ENCODE measurements at places on chromosomes 5 and 9.
A peak's percentile ranks its signal among the peaks of the same experiment; 100 is the strongest.

DNA sequence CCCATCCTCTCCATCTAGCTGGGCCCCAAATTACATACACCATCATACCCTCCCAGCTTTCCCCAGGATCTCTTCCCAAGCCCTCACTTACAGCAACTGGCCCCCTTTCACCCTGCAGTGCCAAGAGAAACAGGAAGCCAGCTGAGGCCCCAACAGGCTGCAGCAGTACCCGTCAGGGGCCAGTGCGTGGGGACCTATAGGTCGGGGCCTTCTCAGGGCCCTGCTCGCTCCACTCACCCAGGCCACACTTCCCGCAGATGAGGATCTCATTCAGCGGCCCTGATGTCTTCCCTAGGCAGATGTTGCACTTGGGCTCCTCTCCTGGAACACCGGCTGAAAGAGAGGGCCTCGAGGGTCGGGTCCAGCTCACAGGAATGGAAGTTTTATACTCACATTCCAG is 6.8 kb downstream of the PHF19 start:
- no peak for DNase-seq

- no peak for DNase-seq
Observed at GRCh38 chr5:141211-141610, 49.2 kb downstream of the PLEKHG4B start.

DNA sequence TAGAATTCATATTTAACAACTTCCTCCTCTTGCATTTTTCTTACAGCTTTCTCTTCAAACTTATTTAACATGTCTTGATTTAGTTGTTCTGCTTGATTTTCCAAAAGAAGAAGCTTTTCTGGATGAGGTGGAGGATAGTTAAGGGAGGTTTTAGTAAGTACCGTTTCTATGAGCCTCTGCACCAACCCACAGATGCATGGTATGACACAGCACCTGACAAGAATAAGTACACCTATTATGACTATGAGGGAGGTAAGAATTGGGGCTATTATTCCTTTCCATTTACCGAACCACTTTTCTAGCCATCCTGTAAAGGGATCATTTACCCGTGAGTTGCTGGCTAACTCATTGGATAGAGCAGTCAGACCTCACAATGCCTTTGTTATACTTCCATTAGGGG is 2.5 kb upstream of the HMGCS1 start:
- peak; percentile 47 for DNase-seq

DNA sequence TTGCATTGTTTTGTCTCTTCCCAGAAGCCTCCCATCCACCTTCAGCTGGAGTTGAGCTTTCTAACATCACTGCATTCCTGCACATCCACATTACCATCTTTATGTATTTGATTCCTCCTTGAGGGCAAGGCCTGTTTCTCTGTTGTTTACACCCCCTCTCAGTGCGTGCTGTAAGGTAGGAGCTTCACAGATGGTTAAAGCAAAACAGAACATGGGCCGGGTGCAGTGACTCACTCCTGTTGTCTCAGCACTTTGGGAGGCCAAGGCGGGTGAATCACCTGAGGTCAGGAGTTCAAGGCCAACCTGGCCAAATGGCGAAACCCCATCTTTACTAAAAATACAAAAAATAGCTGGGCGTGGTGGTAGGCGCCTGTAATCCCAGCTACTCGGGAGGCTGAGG is 110.9 kb downstream of the KCNIP1 start:
- DNase-seq, result no peak

DNA sequence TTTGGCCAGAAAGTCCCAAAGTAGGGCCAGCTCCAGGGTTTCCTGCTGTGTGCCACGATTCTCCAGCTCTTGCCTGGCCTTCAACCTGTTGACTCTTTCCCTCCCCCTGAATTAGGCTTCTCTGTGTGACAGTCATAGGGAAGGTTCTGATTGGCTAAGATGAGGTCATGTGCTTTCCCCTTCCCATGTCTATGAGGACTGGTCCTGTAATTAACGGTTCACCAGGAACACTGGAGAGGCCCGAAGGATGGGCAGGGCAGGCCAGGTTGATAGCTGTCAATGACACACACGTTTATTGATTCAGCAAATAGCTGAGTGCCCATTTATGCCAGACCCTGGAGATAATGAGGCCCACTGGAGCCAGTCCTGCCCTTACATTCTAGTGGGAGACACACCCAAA is 9.0 kb upstream of the PRR7 start:
- no peak for DNase-seq

GRCh38 chr5:2393556-2393955 is 357.9 kb downstream of the IRX2 start:
- no peak for DNase-seq

DNA sequence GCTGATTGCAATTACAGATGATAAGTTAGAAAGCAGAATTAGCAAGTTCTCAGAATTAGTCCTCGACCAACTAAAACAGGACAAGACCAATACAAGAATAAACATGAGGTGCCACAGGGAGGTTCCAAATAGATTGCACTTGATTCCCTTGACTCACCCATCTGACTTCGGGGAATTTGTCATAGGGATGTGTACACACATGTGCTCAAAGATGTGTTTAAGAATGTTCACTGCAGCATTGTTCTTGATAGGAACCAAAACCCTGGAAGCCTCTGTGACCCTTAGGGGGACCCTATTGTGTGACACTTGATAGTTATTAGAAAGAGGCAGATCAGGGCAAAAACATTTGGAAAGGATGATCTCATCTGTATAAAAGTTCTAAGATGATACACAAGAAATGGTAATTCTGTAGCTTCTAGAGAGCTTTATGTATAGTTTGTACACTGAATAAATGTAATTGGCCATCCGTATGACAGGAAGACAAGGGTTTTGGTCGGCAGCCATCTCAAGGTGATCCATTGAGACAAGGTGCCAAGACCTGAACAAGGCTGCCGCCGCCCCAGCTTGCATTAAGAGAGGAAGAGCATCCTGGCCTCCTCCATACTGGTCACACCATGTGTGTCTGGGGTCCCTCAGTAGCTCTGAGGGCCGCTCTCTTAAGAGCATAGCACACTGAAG is 48.2 kb upstream of the GARNL3 start:
- no peak for DNase-seq

GRCh38 chr5:93246090-93246855 is 334.7 kb downstream of the NR2F1-AS1 start:
- no peak for DNase-seq

- no peak for DNase-seq
Observed at GRCh38 chr5:13027874-13028273, 916.6 kb downstream of the DNAH5 start.

DNA sequence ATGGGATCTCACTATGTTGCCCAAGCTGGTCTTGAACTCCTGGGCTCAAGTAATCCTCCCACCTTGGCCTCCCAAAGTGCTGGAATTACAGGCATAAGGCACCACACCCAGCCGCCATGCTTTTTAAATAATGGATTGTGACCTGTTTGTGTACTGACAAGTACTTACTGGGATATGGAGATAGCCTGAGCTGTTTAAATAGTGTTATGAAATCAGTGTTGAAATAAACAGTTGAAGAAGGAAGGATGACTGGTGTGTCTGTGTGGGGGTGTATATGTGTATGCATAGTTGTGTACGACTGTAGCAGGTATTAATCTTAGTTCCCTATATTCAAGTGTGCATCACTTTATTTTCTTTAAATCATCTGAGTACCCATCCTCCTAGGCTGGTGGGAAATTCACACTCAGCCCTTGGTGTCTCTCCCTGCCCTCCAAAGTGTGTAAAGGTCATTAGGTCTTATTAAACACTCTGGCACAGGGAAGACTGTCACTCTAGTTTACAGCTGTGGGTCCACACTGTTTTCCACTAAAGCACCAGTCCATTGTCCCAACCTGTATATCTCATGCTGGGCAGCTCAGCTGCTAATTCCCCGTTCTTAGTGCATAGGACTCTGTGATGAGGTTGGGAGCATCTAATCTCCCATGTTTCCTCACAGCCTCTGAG is 91.0 kb downstream of the SNX18 start:
- DNase-seq, result no peak

DNA sequence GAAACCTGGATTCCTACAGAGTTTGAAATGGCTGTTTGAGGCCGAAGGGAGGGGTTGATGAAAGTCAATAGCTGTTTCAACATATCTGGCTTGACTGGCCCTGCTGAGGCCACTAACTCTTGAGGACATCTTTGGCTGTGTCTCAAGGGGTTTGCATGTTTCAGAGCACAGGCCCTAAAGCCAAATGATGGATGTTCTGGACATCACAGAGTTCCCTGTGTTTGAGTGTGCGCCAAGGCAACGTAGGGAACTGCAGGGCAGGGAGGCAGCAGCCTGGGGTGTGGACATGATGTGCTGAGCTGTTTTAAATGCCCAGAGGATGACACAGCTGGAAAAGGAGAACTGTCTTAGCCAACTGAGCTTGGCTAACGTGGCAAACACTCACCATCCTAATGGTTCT is 89.6 kb downstream of the RAPGEF1 start:
- DNase-seq, result no peak

DNA sequence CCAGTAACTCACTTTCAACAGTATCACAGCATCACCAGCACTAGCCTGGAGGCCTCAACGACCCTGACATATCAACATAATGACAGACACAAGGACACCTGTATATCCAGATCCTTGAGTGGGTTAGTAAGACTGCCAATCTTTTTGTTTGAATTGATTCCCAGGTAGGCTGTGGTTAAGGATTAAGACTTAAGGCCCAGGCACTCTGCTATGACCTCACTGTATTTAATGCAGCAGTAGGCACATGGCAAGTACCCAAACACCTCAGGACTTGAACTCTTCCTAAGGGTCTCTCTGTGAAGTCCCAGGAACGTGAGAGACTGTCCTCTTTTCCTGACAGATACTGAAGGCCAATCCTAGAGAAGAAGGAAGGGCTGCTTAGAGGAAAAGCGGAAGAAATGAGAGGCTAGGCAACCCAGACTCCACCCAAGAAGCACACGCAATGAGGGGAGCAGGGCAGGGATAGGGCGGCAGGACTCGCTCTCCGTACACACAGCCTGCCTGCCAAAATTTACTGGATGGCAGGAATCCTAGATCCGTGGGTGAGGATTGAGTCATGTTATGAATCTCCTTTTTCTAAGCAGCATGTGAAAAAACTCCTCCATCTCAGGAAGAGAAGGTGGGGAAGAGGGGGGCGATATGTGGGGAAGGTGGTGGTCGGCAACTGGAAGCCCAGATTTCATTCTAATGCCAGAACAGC is 93.4 kb downstream of the SIL1 start:
- DNase-seq, result no peak

DNA sequence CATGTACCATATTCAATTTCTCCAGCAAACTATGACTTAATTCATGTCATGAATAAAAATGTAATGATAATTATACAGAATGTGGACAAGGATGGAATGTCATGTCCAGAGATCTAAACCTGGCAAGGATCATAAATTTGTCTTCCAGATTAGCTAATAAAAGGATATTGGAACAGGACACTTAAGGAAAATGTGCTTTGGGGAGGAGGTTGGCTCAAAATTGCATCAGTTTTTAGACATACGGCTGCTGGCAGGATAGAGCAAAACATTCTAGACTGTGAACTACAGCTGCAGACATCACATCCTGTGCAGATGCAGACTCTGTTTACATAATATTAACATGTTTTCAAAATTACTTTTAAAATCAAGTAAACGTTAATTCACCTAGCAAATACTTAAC is 248.4 kb downstream of the TLR4 start:
- DNase-seq, result no peak

DNA sequence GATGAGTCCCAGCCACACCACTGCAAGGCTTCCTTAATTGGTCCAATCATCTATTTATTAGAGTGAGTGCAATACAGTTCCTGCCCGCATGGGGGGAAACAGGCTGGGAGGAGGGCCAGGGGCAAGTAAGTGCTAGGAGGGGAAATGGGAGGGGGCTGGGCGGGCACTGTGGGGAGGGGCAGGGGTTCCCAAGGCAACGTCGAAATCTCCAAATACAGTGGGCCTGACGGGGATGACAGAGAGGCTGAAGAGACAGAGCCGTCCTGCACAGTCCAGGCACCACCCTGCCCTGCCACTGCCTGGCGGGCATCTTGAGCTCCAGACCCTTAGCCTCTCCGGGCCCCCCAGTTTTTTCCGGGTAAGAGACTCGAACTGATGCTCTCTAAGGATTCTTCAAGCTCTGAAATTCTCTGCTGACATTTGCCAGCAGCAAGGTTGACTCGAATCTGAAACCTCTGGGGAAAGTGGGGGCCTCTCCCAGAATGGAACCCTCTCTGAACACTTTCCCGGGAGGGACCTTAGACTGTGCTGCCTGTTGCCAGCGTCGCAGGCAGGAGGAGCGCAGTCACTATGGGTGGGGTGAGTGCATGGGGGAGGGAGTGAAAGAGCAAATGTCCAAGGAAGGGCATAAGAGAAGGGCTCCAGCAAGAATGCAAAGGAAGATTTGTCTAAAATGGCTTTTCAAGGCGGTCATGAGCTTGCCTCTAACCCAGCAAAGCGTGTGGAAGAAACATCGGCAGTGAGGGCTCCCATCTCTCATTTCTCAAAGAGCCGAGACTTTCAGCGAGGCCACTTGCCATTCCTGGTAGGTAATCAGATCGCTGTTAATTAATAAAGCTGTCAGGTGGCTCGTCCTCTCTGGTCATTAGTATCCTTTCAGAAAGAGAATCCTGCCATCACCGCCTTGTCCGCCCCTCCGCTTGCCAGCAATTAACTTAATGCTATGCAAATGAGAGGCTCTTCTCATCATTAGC is 99.0 kb downstream of the GTF3C4 start:
- DNase-seq, result peak; percentile 69

- no peak for DNase-seq
Observed at GRCh38 chr5:68682400-68683160, 411.2 kb upstream of the SLC30A5 start.
